ENCODE measurements at places on chromosomes 2 and 18.

DNA sequence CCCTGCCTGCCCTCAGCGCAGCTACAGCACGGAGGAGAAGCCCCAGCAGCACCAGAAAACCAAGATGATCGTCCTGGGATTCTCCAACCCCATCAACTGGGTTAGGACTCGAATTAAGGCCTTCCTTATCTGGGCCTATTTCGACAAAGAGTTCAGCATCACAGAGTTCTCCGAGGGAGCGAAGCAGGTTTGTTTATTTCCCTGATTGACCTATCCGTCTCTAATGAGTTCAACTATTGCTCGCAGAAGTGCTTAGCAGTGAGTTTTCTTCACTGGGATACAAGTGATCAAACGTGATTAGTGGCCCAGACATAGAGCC is 639 bp downstream of the MAIP1 start:
- no peak for DNase-seq

DNA sequence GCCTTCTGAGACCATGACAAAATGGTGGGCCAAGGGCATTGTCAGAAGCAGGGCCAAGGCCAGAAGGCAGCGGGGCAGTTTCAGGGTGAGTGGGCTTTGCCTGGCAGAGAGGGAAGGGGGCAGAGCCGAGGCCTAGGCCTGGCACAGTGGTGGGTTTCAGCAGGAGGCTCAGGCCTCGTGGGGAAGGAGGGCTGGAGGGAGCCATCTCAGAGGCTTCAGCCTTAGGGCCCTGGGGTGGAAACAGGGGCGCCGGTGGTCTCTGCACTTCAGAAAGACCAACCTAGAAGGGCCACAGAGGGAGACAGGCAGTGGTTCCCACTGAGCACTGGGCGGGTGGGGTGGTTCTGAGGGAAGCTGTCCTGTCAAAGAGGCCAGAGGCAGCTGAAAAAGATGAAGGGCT is 58.0 kb upstream of the SMAD7 start:
- no peak for DNase-seq

DNA sequence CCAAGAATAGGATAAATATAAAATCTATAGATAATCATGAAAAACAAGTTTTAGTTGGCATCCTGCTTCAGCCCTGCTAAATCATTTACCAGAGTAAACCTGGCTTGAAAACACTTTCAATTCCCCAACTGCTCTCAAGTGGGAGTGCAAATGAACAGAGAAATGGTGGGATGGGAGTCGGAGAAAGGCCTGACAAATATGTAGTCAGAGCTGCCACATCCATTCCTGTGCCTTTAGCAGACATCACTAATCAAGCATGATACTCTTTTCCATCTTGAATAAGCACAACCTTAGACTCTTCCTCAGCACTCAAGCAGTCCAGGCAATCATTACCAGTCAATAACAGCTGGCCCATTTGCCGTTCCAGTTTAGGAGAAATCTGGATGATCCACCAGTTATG is 101.3 kb downstream of the ANKRD44 start:
- no peak for DNase-seq

- no peak for DNase-seq
These were observed 97.4 kb upstream of the LRATD1 start for GRCh38 chr2:14535156-14535555.

DNA sequence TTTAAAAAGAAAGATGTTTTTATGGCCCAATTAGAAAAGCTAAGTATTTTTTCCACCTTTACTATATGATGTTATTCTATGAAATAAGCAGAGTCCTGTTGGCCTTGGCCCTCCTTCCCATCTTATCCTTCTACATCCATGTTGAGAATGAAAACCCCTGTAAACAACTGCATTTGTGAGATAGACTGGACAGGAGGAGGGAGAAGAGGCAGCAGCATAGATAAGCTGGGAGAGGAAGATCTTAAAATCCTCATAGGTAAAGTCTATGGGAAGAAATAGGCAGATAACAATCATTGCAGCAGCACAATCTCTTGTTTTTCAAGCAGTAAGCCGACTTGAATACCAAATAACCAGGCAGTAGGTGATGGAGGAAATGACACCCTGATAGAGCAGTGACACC is 207.6 kb upstream of the PARD3B start:
- DNase-seq: no peak

DNA sequence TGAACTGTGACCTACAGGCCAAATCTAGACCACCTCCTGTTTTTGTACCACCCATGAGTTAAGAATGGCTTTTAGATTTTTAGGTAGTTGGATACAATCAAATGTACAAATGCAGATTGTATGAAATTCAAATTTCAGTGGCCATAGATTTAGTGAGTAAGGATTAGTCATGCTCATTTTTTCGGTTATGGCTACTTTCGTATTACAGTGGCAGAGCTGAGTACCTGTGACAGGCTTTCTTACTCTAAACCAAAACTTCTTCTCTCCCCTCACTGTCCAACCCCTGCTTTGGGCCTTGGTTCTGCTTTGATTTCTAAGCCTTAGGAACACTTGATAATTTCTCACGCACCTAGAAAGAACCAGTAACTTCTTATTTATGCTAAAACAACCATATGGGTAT is 82.1 kb downstream of the CDC42EP3 start:
- DNase-seq: no peak

DNA sequence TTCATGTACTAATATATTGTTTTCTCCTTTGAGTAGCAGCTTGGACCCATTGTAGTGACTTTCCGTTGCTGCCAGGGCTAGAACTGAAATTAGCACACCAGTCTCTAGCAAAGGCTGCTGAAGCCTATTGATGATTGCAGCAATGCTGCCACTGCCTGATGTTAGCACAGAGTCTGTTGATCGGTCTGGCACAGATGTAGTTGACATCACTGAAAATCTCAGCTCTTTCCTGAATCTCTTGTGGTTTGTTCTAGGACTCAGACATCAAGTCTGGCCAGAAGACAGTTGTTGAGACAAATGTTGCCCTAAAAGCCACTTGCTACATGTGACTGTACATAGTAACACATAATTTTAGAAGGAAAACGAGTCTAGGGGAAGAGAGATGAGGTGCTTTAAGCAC is 47.2 kb downstream of the VAPA start:
- no peak for DNase-seq

- no peak for DNase-seq
These were observed 33.2 kb downstream of the ITGAV start for GRCh38 chr2:186623084-186623483.

- DNase-seq: no peak
These were observed 95.1 kb downstream of the CRIM1 start for GRCh38 chr2:36450466-36451196.

GRCh38 chr18:79366177-79367094 is 29.3 kb upstream of the NFATC1 start:
- DNase-seq: no peak

DNA sequence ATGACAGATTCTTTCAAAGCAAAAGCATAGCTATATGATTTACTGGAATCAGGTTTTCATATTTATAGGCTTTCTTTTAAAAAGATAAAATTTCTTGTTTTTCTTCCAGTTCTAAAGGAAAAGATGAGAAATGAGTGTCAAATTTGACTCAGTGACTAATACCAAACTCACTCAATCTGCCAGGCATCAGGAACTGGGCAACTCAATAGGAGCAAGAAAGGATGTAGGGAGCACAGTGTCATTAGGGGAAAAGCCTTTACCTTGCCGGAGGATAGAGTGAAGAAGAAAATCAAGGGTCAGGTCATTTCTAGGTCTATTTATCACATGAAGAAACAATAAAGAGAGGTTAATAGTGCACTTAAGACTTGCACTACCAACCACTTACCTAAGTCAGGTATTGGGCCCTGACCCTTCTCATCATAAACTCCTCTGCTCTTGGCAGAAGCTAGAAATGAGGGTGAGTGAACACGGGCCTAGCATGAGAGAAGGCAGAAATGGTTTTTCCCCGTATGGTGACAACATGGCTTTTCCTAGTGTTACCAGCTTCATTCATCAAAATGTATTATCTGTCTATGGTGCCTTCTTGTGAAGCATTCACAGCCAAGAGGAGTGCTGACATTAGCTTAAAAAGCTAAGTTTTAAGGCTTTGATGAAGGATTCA is 151.0 kb downstream of the ARHGAP15 start:
- DNase-seq: no peak
